Esophagus squamous epithelium (tissue), 5 donors: ENCODE measurements at places on chromosomes 16 and 17.

GRCh38 chr17:66724581-66725341 is 110.2 kb upstream of the CACNG5 start:
- DNase-seq: no peak

DNA sequence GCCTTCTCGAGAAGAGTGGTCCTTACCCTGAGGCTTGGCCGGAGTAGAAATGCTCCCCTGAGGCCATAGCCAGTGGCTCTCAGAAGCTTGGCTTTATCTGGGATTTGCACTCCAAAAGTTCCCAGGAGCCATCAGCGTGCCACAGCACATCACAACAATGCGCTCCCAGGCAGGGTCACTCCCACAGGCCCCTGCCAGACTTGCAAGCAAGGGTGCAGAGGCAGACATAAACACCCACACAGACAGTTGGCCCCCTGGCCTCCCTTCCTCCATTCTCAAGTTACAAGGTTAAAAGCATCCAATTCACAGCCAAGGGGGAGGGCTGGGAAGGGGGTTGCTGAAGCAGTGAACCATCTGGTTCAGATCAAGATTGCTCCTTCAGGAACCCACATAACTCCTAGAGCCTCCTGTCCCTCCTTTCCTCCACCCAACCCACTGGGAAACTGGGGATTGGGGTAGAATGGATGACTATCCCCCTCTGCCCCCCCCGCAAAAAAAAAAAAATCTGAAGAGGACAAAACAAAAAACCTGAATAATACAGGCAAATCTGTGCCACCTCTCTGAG is 1.8 kb downstream of the ST3GAL2 start:
- no peak for DNase-seq

DNA sequence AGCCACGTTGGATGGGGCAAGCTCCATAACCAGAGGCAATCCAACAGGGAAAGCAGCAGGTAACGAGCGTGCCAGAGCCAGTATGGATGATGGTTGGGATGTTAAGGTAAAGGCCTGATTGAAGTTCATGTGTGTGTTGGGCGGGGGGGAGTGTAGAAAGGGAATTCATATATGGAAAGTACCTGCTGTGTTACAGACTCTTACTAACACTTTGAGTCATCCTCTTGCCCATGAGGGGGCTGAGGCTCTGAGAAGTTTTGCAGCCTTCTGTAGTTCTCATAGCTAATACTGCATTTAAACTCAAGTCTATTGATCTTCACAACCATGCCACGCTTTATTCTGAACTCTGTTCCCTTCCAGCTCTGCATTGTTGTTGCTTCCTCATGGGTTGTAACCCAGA is 28.5 kb downstream of the SYCE1L start:
- DNase-seq: no peak

- DNase-seq: no peak
Measured at GRCh38 chr17:13403982-13404946, 197.5 kb downstream of the HS3ST3A1 start.

- DNase-seq: no peak
Measured at GRCh38 chr17:42779936-42780850, at the start of gene WNK4. Gene WNK4 (plus strand): TSS chr17:42780610. CDS start chr17:42780699, 89 bp downstream.

GRCh38 chr16:73315645-73316044 is 267.7 kb upstream of the ZFHX3 start:
- no peak for DNase-seq
